ENCODE measurements at places on chromosomes 2 and 18. TPM values are rescaled to one million over a fixed set of nuclear protein-coding genes. Genes with fewer than 3 reads are reported as not detected.

- DNase-seq = no peak
- H3K4me1 ChIP-seq = peaks cover 15% of the 10 kb centered on the region
- no peak overlapping the region for H3K27ac ChIP-seq
- no peak overlapping the region for H3K4me3 ChIP-seq
Observed at GRCh38 chr2:109646961-109647360, 32.8 kb downstream of the SOWAHC start.

GRCh38 chr2:234444893-234445292, 52.0 kb downstream of the ARL4C start:
- no peaks in the 10 kb centered on the region for H3K27me3 ChIP-seq
- peak overlapping the region; percentile 39 for H3K27ac ChIP-seq
- H3K4me1 ChIP-seq = peaks cover 11% of the 10 kb centered on the region
- H3K36me3 ChIP-seq = no peaks in the 10 kb centered on the region
- no peak overlapping the region for H3K4me3 ChIP-seq

DNA sequence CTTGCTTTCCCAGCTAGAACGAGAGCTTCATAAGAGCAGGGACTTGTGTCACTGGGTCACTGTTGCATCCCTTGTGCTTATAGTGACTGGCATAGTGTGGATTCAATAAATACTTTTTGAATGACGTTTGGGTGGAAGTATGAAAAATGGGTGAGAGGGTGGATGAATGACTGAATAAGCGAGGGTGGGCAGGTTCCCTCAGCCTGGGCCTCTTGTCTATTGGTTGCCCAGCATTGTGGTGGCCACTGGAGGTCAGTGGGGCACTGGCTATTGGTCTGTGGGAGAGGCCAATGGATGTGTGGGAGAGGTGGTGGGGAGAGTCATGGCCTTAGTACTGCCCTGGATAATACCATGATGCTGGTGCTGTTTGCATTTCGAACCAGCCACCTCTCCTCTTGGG, 93.8 kb upstream of the SKOR2 start:
- no peak overlapping the region for H3K27ac ChIP-seq
- H3K4me1 ChIP-seq = no peaks in the 10 kb centered on the region
- DNase-seq = no peak
- H3K27me3 ChIP-seq = no peaks in the 10 kb centered on the region
- no peak overlapping the region for H3K4me3 ChIP-seq

DNA sequence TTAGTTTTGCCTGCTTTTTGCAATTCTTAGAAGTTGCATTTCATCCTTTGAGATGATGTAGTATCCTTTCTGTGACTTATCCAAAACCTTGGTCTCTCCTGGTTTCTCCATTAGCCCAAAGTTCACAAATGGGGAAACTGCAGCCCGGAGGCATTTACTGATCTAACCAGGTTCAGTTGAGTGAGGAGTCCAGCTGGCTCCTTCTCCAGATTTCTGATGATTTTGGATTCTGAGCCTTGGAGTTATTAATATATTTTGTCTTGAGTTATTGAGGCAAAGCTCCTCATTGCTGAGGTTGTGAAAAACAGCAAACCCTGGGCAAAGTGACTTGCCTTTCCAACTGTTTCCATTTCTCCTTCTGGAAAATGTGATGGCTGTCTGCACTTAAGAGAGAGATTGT, 1.7 kb downstream of the SLC1A4 start:
- no peak for DNase-seq
- H3K27me3 ChIP-seq = no peaks in the 10 kb centered on the region
- H3K36me3 ChIP-seq = no peaks in the 10 kb centered on the region
- H3K27ac ChIP-seq = no peak overlapping the region

Gene NGEF
- total RNA-seq = not detected

All from sigmoid colon (tissue), 7 donors.